Hematopoietic multipotent progenitor cell treated with erythropoietin and hydrocortisone succinate and interleukin-3 and kit ligand, for 4 days (in vitro differentiated cells): ENCODE measurements at places on chromosomes 2 and 18.

DNA sequence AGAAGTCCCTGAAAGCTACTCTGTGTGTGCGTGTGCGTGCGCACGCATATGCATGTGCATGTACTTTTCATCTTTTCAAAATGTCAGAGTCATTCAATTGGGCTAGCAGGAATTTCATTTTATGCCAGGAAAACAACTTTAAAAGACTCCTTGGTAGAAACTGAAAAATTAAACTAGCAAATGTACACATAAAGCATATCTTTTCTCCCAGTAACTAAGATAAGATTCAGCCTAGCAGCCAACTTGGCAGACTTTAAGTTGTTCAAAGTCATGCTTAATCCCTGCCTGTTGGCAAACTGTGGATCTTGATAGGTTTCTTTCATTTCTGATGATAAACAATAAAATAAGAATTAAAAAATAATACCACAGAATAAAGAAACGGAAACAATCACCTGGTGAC, 1129.1 kb downstream of the LRP1B start:
- no peak for DNase-seq

- DNase-seq: no peak
These were observed 762.0 kb upstream of the POU3F3 start for GRCh38 chr2:104091894-104092293.

DNA sequence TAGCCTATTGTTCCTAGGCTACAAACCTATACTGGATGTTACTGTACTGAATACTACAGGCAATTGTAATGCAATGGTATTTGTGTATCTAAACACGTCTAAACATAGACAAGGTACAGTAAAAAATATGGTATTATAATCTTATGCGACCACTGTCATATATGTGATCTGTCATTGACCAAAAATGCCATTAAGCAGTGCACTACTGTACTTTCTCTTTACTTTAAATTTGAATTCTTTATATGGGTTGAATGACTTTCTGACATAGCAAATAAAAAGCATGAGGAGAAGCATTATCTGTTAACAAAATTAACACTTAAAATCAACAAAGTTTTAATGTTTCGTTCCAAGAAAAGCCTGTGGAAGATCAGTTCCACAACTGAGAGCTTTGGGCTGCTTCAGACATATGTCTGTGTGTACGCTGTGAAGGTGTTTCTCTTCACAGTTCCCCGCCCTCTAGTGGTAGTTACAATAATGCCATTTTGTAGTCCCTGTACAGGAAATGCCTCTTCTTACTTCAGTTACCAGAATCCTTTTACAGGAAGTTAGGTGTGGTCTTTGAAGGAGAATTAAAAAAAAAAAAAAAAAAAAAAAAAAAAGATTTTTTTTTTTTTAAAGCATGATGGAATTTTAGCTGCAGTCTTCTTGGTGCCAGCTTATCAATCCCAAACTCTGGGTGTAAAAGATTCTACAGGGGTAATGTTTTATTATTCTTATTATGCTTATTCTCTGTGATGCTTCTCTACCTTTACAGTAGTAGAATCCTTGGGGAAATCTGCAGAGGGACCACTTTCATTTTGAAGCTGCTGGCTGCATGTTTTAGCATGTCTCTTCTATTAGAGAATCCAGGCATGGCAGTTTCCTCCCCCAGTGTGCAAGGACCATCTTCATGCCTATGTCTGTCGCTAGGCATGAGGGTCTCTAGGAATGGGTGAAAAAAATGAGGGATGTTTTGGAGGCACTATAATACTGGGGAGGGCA, 54.5 kb downstream of the SCN2A start:
- peak; percentile 96 for DNase-seq

DNA sequence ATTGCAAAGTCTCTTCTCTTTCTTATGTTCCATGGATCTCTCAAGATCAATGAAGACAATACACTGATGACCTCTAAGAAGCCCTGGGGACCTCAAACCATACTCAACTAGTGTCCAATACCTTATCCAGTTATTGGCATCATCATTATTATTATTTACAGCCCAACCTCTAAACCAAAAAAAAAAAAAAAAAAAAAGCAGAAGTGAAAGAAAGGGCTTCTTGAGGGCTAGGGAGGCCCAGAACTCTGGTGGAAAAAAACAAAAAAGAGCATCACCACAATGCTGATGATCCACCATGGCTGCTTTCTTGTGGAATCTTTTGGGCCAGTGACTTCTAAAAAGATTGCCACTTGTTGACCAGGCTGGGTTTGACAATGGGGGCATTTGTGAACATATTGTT, 324.9 kb downstream of the LPIN1 start:
- DNase-seq: peak; percentile 60

- peak; percentile 97 for DNase-seq
These were observed at the start of gene INPP5D for GRCh38 chr2:233059797-233060500. Gene INPP5D (plus strand): TSS chr2:233060342. CDS start chr2:233060479, 137 bp downstream.

DNA sequence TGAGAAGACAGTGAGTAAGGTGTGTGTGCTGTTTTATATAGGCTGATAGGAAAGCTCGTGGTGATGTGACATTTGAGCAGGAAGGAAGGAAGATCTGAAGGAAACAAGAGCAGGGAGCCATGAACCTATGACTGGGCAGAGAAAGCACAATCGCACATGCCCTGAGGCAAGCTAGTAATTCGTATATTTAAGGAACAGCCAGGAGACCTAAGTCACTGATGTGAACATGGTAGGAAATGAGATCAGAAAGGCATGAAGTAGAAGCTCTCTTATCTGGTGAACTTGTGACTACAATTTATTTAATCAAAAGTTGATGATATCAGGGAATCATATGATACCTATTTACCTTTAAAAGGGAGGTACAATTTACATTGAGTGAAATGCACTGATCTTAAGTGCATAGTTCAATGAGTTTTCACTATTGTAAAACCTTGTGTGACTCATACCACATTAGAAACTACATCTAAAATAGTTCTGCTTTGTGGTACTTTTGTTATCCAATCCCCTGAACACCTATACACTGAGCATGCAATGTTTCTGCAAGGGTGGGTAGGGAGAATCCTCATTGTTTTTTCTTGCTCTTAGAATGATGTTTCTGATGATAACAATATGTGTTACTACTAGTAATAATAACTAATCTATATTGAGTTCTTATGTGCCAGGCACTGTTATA, 67.5 kb downstream of the GALNT13 start:
- no peak for DNase-seq

DNA sequence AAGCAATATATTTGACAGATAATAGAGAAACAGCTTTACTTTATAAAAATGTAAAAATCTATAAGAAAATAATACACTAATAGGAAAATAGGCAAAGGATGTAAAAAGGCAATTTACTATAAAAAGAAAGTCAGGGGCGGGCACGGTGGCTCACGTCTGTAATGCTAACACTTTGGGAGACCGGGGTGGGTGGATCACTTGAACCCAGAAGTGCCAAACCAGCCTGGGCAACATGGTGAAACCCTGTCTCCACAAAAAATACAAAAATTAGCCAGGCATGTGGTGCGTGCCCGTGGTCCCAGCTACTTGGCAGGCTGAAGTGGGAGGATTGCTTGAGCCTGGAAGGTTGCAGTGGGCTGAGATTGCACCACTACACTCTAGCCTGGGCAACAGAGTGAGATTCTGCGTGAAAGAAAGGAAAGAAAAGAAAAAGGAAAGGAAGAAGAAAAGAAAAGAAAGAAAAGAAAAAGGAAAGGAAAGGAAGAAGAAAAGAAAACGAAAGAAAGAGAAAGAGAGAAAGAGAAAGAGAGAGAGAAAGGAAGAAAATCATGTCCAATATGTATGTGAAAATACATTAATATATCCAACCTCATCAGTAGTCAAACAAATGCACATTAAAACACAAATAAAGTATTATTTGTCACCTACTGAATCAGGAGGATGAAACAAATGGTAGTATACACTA, 65.1 kb downstream of the ADD2 start:
- DNase-seq: no peak

GRCh38 chr2:49914281-49914680, 760.0 kb upstream of the FSHR start:
- DNase-seq: no peak

GRCh38 chr2:57190007-57190406, 856.6 kb upstream of the VRK2 start:
- DNase-seq: no peak

- peak; percentile 32 for DNase-seq
These were observed 96.6 kb downstream of the TXNL1 start for GRCh38 chr18:56541793-56542192.

DNA sequence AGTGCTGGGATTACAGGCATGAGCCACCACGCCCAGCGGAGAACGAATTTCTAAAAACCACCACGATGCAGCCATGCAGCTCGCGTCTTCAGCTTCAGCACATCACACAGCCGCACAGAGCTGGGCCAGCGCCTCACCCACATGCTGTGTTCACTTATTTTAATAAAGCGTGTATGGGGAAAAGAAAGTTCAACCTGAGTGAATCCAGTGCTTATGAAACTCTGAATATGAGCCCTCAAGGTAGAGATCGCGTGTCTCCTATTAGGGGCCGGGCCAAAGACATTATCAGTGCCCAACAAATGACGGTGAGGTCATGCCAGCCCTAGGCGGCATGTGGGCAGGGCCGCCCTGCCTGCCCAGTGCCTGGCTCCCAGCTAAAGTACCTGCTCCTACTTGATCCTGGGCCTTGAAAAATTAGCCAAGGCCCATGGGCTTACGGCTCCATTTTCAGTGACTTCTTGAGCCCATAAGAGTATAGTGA, 44.3 kb downstream of the SPRED2 start:
- DNase-seq: peak; percentile 69

GRCh38 chr2:159147690-159148089, 138.8 kb downstream of the WDSUB1 start:
- peak; percentile 79 for DNase-seq
